LoVo (cell line): ENCODE measurements at places on chromosomes 7 and 10.

DNA sequence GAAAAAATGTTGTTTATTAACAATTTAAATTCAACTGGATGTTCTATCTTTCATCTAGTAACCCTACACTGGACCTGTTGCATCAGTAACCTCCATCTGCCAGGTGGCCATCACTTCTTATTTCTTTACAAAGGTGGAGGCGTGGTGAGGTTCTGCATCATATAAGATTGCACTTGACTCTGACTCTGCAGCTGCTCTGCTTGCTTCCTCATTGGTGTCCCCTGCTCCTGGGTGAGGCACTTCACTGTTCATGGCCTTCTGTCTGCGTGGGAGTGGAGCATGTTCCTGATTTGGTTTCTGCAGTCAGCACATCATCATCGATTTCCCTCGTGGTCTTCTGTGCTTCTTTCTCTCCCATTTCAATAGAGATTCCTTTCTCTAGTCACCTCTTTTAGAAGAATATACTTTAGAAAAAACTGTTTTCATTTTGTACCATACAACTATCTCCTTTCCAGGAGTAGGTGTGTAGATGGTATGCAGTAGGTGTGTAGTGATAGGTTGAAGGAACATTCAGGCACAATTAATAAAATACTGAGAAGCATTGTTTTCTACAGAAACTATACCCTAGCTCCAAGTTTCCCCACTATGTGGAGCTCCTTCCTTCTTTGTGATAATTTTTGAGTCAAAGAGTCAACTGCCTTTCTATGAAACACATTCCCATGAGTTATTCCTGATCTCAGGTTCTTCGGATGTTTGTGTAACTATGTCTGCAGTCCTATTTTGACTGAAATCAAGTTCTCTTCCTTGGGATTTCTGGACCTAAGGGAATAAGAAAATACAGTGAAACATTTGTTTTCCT, 231.7 kb upstream of the CNTNAP2 start:
- DNase-seq = no peak

GRCh38 chr10:43607199-43607573, 948 bp downstream of the ZNF485 start:
- DNase-seq = no peak

- DNase-seq = no peak
These were observed 55.6 kb downstream of the STEAP1B start for GRCh38 chr7:22444181-22444971.

DNA sequence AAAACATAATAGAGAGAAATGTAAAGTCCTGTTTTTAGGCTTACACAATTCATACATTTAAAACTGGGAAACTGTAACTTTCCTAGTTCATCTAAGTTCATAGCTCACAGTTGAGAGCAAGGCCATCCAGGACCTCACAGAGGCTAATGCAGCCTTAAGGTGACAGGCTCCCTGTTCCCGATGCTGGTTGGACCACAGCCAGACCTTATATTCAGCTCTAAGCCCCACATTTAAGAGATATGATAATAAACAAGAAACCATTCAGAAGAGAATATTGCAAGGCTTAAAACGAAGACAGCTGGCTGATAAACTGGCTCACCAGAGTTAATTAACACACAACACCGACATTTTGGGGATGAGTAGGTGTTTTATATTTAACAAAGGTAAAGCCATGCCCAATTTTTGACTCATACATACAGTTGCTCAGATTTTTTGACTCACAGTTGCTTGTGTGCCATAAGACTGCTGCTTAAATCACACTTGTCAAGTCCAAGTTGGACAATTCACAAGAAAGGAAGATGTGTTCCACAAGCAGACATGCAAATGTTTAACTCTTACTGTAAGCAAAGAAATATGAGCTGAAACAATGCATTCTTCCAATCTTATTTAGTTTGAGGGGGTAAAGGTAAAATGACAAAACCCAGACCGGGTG, 41.1 kb upstream of the TMEM213 start:
- no peak for DNase-seq

GRCh38 chr10:110420401-110421193, 77.1 kb upstream of the DUSP5 start:
- DNase-seq = no peak

DNA sequence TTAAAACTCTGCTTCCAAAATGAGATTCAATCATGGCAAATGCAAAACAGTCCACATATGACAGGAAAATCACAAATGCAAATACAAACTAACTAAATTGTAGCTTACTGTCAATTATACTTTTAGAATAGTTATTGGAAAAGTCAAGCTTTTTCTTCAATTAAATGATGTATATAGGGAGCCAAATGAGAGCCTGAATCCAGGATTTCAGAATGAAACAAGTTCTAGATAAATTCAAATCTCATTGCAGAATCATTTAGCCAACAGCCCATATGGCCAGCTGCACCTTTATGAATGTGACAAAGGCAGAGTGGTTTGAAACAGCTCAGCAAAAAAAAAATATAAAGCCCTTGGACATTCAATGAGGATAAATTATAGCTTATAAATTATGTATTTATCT, 82.2 kb upstream of the SCIN start:
- DNase-seq = no peak

GRCh38 chr10:42583828-42584227, 54.5 kb downstream of the ZNF33B start:
- DNase-seq = no peak

GRCh38 chr10:63383141-63383540, 82.6 kb downstream of the JMJD1C start:
- DNase-seq = no peak

- no peak for DNase-seq
These were observed 36.0 kb downstream of the GNA12 start for GRCh38 chr7:2807845-2808772.

GRCh38 chr10:29957907-29958331, 101.5 kb downstream of the JCAD start:
- no peak for DNase-seq

DNA sequence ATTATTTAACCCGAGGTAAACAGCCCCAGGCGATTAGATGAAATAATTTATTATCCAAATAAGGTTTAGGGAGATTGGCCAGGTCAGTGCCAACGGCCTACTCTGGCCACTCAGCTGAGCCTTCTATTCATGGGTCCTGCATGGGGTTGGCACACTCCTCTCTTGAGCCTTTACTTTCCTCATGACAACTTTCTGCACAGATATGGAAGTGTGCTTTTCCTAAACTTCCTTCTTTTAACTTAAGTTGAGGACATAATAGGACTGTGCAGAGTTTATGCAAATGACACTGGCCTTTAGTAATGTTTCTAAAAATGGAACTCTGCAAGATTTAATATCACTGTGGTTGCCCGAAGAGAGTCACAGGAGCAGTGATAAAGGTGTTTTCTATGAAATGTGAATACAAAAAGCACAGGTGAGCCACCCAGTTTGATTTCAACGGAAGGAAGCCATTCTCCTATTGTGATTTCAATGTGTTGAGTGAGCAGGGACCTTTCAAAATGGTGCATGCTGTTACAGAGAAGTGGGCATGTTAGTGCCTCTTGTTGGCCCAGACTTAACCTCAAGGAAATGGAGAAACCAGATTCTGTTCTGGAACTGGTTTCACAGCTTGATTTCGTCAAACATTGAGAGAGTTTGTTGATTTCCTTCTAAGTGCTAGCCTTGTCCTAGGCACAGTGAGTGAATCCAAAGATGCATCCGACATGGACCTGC, 55.7 kb downstream of the LYZL2 start:
- DNase-seq = no peak

GRCh38 chr10:100654782-100655325, 90.5 kb upstream of the PAX2 start:
- no peak for DNase-seq

GRCh38 chr7:151133266-151133985, 34.1 kb downstream of the GBX1 start:
- DNase-seq = no peak

- DNase-seq = no peak
These were observed 138.1 kb upstream of the BET1 start for GRCh38 chr7:94142281-94142680.

GRCh38 chr7:158246272-158246959, 341.2 kb downstream of the PTPRN2 start:
- DNase-seq = no peak

DNA sequence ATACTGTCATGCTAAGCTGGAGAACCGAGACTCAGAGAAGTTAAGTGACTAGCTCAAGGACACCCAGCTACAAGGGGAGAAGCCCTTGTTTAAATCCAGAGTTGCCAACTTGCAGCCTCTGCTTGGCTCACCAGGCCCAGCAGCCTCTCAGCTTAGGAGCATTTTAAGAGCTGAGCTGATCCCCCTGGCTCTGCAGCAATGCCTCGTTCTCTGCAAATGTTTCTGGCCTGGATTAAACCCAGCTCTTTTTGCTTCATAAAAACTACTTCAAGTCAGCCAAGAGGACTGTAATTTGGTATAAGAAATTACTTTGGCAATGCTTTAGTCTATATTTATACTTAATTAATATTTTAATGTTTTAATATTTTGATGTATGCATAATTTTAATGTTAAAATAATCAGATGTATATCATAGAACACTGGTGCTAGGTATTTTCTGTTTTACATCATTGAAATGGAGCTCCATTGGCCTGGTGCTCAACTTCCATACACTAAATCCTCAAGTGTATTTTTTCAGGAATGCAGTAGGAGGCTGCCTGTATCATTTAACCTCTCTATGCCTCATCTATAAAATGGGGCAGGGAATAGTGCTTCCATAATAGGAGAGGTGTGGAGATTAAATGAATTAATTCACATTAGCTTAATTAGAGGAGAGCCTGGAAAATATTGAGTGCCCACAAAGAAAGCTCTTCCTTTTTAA, 184.2 kb downstream of the EMX2 start:
- no peak for DNase-seq

- no peak for DNase-seq
These were observed 489.8 kb upstream of the GHITM start for GRCh38 chr10:83649471-83649870.

GRCh38 chr7:27148756-27149641, 1.4 kb upstream of the HOXA6 start:
- peak; percentile 85 for DNase-seq

DNA sequence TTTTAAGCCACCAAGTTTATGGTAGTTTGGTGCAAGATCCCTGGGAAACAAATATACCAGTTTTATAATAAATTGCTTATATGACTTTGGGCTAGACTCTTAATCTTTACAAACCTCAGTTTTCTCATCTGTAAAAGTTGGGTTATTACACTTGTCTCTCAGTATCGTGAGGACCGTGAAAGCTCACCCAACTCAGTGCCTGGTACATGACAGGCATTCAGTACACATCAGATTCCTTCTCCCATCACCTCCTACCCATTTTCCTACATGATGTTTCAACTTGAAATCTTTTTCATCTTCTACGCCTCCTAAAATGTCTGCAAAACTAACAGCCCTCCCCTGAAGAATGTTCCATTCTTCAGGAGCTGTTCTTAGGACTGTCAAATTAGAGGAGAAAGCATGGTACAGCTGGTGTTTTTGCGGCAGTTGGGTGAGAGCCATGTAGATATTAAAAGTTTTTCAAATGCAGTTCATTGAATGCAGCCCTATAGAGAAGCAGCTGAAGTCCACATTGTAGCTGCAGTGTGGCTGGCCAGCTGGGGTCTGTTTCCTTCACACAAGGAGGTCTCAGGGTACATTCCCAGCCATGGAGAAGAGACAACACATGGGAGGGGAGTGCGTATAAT, 812.8 kb downstream of the LRMDA start:
- DNase-seq = no peak

DNA sequence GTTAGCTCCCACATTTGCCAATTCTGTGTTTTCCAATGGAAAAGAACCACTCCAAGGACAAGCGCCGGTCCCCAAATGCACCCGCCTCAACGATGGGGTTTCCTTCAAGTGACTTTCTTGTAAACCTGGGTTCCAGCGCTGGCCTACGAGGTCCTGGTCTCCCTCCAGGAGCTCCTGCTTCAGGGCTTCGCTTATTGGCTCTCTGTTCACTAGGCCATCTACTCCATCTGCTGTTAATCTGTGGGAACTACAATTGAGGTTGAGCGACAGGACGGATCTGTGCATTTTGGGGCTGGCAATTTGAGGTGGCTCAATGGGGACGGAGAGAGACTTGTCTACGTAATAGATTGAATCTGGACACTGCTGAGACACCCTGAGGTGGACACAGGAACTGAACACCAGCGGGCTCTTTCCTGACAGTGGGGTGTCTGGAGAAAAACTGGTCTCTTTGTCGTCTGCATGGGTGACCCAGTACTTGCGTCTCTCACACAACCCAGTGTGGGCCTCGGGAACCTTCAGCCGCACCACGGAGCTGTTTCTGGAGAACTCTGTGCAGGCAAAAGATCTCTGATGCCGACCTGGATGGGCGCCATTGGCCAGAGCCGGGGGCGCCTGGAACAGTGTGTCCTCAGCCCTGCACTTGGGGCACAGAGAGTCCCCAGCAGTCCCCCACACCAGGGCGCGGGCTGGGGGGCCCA, 115.9 kb upstream of the ADAM12 start:
- DNase-seq = peak; percentile 28

- no peak for DNase-seq
These were observed 80.6 kb downstream of the RGS10 start for GRCh38 chr10:119461923-119462322.

GRCh38 chr7:16531707-16532106, 5.1 kb downstream of the LRRC72 start:
- no peak for DNase-seq

GRCh38 chr7:17099083-17099973, 199.1 kb upstream of the AHR start:
- DNase-seq = peak; percentile 97

DNA sequence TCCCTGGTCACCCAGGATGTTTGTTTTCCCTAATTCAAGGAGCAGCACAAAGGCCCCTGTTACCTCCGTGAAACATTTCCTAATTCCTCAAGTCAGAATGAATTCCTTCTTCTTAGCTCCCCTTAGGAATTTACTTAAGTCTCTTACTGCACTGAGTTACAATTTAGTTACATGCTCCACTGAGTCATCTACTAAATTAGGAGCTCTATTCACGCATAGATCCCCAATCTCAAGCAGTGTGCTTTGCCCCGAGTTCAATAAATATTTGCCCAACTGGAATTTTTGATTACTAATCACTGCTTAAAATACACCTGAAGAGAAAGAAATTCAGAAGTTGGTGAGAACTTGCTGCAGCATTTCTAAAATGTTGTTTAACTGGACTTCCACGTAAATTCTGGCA, 329.4 kb upstream of the MYO3A start:
- DNase-seq = no peak

DNA sequence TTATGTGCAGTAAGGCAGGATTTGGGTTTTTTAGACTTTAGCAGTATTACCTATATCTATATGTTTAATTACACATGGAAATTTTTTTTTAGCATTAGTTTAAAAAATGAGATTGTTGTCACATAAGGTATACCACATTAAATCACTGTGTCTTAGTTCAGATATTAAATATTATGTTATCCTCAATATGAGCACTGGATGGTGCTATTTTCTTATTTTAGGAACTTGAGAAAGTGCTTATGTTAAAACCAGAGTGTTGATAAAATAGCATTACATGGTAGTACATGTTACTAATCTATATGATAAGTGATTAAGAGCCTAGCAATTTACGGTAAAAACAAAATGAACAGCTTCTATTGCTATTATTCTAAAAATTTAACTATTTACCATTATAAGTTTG, 28.8 kb downstream of the MIOS start:
- peak; percentile 33 for DNase-seq

GRCh38 chr10:58385784-58386112, 538 bp downstream of the TFAM start:
- peak; percentile 38 for DNase-seq
